ENCODE measurements at places on chromosomes 7 and 10.

DNA sequence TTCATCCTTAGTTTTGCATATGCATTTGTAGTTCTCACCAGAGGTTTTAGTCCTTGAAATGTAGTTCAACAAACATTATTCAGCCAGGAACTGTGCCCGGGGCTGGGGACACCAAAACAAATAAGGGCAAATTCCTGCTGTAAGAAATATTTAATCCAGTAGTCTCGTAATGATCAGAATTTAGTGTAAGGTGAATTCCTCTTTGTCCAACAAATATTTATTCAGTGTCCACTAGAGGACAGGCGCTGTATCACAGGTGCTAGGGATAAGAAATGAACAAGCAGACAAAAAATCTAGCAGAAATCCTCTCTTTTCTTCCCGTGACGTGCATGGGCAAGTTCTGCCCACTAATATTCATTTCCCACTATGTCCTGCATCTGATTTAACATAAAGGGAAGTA, 17.6 kb downstream of the LGI1 start:
- no peak for DNase-seq

DNA sequence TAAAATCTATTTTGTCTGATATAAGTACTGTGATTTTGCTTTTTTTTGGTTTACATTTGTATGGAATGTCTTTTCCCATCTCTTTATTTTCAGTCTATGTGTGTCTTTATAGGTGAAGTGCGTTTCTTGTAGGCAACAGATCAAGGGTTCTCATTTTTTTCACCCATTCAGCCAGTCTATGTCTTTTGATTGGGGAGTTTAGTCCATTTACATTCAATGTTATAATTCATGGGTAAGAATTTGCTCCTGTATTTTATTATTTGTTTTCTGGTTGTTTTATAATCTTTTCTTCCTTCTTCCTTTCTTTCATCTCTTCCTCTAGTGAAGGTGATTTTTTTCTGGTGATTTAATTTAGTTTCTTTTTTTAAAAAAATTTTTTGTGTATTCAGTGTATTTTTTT, 104.8 kb upstream of the TMEM229A start:
- no peak for DNase-seq

DNA sequence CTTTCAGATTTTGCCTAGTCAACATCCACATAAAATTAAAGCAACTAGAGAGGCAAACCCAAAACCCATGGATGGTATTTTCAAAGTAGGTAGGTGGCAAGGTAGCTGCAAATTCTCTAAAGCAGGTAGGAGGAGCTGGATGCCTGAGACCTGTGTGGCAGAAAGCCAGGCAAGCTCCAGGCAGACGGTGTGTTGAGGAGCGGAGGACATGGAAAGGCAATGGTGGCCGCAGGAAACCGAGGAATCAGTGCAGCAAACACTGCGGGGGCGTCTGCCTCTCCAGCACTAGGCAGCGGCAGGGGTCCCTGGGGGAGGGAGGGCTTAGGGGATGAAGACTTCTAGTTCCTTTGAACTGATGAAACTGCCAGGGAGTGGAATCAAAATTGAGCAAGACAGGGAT, 101.3 kb downstream of the GALNT11 start:
- no peak for DNase-seq

DNA sequence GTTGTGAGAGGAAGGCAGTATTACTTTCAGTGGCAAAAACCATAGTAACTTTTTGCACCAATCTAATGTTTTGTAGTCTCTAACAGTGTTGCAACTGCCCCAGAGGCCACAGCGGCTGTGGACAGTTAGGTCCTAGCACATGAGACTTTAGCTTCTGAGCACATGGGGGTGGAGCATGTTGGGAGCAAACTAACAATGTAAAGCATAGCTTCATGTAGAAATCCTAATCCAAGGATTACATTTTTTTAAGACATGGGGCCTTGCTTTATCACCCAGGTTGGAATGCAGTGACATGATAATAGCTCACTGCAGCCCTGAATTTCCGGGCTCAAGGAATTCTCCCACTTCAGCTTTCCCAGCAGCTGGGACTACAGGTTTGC, 49.0 kb downstream of the LAMB1 start:
- no peak for DNase-seq

DNA sequence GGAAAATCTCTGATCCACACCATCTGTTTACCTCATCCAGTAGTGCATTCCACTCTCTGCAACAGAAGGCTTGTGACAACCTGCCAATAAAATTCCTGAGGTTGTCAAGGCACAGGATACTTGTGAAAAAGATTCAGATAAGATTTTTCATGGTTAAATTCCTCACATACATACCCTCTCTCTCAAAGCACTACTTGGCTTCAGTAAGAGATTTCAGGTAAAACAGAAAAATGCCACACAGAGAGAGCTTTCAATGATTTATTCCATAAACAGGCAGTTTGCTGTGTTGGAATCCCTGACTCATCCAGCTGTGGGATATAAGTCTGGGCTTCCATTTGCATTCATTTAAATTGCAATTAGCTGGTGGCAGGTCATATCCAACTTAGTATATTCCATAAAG, 99.7 kb upstream of the CAV2 start:
- DNase-seq: no peak

GRCh38 chr7:155377838-155378579, 79.9 kb upstream of the EN2 start:
- DNase-seq: peak; percentile 70
